ENCODE measurements at places on chromosomes 5 and 9. TPM values are rescaled to one million over a fixed set of nuclear protein-coding genes. Genes with fewer than 3 reads are reported as not detected.
A peak's percentile ranks its signal among the peaks of the same experiment; 100 is the strongest.

DNA sequence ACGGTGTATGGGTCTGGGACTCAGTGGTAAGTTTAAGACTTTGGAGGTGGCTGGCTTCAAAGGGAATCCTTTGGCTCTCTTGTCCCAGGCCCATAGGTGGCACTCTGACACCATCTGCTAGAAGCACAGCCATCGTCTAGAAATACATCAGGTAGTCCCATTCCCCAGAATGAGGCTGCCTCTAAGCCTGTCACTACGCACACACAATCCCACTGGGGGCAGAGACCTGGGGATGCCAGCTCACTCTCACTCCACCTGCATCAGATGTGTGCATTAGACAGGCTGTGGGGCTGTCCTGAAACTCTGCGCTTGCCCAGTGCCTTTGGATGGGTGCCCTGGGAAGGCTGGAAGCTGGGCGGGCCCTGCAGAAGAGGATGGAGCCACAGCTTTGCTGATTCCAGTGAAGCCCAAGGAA, 127.5 kb upstream of the PANK3 start:
- DNase-seq = no peak

ADAMTS19 gene
- 0.75 TPM for total RNA-seq

DNA sequence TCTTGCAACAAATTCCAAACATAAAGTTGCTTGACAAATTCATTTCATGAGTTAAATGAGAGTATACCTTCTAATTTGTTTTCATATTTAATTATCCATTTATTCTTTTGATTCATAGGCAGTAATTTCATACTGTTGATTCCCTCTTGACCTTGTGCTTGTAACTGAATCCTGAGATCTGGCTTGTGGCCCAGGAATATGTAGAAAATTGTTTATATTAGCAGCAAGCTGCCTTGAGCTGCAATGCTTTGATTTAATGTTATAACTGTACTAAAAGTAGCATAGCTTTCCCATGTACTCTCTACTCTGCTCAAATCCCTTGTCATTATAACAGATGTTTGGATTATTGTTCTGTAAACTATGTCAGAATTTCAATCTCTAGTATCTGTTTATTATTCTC, 780.7 kb downstream of the NR2F1-AS1 start:
- no peak for DNase-seq

- no peak for DNase-seq
These were observed 34.6 kb downstream of the PKD2L2 start for GRCh38 chr5:137923856-137924255.

DNA sequence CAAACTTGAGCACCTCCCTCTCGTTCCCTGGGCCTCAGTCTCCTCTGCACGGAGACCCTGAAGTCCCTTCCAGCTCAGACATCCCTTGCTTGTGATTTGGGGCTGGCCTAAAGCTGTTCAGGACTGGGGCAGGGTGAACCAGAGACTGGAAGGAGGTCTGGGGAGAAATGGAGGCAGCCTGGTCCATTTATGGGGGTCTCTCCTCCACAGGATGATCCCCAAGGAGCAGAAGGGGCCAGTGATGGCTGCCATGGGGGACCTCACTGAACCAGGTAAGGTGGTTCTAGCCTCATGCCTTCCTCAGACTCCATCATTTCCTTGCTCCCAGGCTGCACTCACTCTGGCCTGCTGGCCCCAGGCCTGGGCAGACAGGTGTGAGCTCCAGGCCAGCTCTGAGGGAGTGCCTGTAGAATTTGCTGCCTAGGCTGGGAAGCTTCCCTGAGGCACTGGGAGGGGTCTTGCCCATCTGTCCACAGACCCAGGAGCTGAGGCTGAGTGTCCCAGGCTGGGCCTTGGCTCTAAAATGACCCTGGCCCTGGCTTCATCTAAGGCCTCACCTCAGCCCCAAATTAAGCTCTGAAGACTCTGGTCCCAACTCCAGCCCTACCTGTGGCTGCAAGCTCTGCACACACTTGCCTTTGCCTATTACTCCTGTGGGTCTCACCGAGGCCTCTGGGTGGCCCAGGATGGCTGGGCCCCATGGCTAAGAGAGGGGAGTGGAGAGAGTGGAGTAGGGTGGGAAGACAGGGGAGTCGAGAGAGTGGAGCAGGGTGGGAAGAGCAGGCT, 1.9 kb downstream of the MYOZ3 start:
- DNase-seq = no peak

GRCh38 chr5:154966874-154967273, 26.0 kb downstream of the MRPL22 start:
- DNase-seq = no peak

DNA sequence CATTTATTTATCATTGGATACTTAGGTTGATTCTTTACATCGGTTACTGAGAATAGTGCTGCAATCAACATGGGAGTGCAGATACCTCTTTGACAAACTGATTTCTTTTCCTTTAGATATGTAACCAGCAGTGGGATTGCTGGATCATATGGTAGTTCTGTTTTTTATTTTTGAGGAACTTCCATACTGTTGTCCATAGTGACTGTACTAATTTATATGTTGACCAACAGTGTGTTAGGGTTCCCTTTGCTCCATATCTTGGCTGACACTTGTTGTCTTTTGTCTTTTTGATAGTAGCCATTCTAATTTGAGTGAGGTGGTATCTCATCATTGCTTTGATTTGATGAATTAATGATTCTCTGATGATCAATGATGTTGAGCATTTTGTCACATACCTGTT, 137.3 kb upstream of the PITX1 start:
- DNase-seq = no peak

TGFBR1 gene
- total RNA-seq = 87.8 TPM

NIPSNAP3A gene
- total RNA-seq = 25.2 TPM

DNA sequence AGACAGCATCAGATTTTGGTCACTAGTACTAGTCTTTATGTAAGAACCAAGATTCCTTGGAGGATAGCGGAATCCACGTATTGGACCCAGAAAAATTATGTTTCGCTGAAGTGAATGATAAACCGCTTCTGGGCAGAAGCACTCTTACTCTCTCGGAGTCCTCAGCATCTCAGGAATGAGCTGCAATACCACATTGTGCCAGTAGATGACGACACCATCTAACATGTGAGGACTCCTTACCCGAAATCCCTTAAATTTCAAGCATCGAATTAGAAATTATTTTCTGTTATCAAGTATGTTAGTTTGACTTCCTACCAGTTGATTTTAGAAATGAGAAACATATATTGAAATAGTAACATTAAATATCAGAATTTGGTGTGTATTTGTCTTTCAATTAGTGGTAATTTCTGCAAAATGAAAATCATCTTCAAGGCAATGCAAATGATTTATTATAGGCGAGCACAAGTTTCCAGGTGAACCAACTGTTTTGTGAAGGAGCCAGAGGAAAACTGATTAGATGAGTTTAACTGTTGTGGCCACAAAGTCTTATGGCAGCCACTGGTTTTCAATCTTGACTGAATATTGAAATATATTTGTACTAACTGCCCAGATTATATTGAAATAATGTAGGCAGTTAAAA, 66.0 kb upstream of the CAMK4 start:
- DNase-seq = peak; percentile 26

WHRN gene
- 8.1 TPM for total RNA-seq

DNA sequence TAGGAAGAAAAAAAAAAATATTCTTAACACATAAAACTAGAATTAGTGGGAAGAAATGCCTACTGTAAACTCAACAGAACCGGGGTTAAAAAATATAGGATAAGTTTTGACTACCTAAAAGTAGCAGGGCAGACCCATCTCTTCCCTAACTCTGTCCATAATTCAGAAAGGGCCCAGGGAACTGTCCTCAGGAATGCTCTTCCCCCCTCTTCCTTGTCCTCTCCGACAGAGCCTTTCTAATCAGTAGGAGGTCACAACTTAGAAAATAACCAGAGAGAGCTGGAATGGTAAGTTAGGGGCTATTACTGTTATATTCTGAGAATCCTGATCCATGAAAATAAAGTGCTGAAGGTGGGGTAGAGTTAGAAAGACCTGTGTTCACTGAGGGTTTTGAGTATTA, 22.2 kb downstream of the PIK3R1 start:
- no peak for DNase-seq

- DNase-seq = no peak
These were observed 9.3 kb downstream of the JAK2 start for GRCh38 chr9:4994166-4994890.

SIT1 gene
- not detected for total RNA-seq

PCDHGA8 gene
- total RNA-seq = 1.0 TPM

C5orf63 gene
- total RNA-seq = 2.9 TPM

SLC34A1 gene
- not detected for total RNA-seq

- no peak for DNase-seq
These were observed 588 bp upstream of the PLPP1 start for GRCh38 chr5:55535199-55535905.

BHMT2 gene
- total RNA-seq = 3.7 TPM

DNA sequence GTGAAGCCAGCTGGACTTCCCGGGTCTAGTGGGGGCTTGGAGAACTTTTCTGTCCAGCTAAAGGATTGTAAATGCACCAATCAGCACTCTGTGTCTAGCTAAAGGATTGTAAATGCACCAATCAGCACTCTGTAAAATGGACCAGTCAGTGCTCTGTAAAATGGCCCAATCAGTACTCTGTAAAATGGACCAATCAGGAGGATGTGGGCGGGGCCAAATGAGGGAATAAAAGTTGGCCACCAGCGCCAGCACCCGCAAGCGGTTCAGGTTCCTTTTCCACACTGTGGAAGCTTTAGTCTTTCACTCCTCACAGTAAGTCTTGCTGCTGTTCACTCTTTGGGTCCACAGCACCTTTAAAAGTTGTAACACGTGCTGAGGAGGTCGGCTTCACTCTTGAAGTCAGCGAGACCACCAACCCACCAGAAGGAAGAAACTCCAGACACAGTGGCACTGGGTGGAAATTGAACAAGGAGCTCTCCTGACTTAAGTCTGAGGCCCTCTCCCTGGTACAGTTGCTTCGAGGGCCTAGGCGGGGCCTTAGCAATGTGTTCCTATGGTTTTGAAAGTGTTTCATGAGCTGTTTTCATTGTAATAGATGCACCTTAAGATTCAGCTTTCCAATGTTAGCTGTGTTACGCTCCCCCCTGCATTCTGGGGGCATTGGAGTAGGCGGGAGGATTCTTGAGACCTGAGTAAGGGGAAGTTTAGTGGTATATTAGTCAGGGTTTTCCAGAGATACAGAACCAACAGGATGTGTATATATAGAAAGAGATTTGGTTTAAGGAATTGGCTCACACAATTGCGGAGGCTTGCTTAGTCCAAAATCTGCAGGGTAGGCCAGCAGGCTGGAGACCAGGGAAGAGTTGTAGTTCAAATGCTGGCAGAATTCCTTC, 21.5 kb upstream of the MYO10 start:
- DNase-seq = peak; percentile 78

DNA sequence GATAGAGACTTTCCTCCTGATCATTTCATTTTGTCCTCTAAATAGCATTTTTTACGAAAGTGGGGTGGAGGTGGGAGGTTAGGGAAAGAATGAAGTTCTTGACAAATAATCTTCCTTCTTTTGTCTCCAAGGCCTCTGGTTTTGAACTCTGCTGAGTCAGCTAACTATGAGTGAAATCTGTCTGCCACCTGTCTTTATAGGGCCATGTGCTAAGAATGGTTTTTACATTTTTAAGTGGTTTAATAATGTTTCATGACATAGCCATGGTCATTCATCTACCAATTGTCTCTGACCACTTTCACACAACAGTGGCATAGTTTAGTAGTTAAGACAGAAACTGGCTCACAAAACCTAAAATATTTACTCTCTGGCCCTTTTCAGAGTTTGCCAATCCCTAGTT, 7.6 kb downstream of the MAN2A1 start:
- no peak for DNase-seq

PKD2L2 gene
- total RNA-seq = not detected

GRCh38 chr5:37723162-37723961, 116.5 kb downstream of the GDNF start:
- DNase-seq = no peak

GRCh38 chr5:355379-355935, 33.9 kb downstream of the AHRR start:
- DNase-seq = no peak

UBE2QL1 gene
- total RNA-seq = 0.34 TPM

DNA sequence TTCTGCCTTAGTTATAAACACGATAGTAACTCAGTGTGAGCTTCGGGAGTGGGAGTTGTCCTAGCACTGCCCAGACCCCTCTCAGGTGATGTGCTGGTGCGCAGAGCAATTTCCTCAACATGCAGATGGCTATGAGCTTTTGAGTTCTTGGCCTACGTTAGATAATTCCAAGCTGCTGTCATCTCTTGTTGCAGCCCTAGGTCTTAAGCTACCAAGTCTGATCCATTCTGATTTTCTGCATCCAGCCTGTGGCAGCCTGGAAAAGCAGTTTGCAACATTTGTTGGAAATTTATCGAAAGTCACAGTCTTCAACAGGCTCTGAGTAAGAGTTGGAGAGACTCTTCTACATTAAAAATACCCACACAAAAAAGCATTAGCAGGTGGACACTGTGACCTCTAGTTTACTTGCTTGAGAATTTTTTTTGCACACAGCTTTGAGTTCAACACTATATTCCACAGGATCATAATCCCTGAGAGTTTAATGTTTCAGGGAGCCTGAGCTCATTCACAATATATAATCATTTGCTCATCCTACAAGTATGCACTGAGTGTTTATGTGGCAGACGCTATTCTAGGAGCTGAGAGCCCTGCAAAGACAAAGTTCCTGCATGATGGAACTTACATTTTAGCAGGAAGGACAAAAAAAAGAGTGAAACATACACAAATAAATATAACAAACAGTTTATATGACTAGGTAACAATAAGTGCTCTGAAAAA, 91.6 kb downstream of the UBE2QL1 start:
- DNase-seq = no peak

CYLC2 gene
- not detected for total RNA-seq

DNA sequence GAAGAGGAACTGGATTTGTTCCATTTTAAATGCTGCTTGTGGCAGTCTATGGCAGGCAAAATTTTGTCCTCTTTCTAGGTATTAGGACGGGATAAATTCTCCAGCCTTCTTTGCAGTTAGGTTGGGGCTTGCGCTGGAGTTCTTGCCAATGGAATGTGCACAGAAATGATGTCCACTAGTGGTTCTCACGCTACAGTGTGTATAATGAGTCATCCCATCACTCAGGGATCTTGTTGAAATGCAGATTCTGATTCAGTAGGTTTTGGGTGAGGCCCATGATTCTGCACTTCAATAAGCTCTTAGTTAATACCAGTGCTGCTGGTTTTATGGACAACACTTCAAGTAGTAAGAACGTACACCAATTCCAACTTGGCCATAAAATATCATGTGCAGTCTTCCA, 317.6 kb upstream of the KLF4 start:
- no peak for DNase-seq

DNA sequence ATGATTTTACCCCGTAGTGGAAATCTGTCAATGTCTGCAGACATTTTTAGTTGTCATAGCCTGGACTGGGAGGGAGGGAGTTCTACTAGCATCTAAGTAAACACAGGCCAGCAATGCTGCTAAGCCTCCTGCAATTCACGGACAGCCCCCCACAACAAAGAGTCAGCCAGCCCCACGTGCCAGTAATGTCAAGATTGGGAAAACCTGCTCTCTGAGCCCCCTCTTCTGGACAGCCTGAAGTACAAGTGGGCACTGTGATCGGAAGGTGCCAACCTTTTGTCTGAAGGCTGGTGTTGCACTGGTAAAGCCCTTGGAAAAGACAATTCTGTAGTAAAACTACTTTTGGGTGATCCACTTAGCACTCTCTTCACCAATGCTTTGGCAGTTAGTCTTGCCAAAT, 154.5 kb downstream of the TARS1 start:
- no peak for DNase-seq

GRCh38 chr9:15961217-15961616, 408.4 kb downstream of the CCDC171 start:
- no peak for DNase-seq

GRCh38 chr5:94524841-94525697, 93.3 kb downstream of the KIAA0825 start:
- peak; percentile 23 for DNase-seq

GRCh38 chr9:6024035-6024554, 8.7 kb upstream of the RANBP6 start:
- DNase-seq = no peak

OR1Q1 gene
- not detected for total RNA-seq
